ENCODE measurements at places on chromosomes 2 and 18.

DNA sequence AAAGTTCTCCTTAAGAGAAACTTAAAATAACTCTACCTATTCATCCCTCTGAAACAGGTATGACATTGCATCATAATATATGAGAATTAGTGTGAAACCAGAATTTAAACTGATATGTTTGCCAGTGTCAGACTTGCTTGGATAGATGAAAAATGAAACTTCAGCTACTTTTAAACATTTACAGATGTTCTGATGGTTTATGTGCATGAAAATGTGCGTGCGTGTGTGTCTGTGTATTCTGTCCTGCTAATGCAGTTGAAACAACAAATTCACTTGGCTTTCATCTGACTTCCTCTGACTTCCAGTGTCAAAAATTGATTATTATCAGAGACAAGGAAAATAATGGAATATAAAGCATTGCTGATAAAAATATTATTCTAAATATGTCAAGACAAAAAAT is 719.4 kb downstream of the LRP1B start:
- DNase-seq, result no peak

- DNase-seq, result no peak
These were observed 134.6 kb downstream of the TSN start for GRCh38 chr2:121890041-121890440.

- no peak for DNase-seq
These were observed 55.9 kb upstream of the ZNF385B start for GRCh38 chr2:179917272-179917671.

DNA sequence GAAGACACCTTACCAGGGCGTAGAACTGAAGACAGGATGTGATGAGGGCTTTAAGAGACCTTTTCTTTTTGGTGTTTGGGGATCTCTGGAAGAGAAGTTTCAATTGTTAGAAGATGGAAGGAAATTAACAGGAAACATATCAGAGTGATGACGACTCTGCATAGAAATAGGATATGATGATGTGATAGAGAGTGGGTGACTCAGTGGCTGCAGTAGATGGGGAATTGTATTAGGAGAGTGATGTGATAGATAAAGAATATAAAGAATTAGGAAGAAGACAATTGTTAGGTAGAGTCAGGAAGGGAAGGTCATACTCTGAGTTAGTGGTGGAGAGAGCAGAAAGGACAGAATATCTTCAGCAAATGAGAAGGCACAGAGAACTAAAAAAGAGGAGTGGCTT is 593.9 kb downstream of the NYAP2 start:
- DNase-seq, result no peak

DNA sequence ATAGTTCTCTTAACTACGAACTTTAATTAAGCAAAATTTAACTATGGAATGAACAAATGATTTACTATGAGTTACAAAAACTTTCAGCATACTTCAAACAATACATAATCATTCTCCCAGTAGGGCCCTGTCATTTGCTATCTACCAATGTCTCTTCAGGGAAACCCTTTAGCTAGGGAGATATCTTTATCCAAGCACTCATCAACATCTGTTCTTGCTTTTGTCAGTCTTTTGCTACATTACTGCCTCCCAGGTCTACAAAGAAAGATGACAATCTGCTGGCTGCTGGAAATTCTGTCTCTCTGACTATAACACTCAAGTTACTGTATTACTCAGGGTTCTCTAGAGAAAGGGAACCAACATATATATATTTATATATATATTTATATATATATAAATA is 1626.3 kb upstream of the CELF4 start:
- DNase-seq, result no peak
